ENCODE measurements at places on chromosomes 12 and 14.

- no peak for DNase-seq
Measured at GRCh38 chr14:37437490-37437889, 157.6 kb downstream of the FOXA1 start.

DNA sequence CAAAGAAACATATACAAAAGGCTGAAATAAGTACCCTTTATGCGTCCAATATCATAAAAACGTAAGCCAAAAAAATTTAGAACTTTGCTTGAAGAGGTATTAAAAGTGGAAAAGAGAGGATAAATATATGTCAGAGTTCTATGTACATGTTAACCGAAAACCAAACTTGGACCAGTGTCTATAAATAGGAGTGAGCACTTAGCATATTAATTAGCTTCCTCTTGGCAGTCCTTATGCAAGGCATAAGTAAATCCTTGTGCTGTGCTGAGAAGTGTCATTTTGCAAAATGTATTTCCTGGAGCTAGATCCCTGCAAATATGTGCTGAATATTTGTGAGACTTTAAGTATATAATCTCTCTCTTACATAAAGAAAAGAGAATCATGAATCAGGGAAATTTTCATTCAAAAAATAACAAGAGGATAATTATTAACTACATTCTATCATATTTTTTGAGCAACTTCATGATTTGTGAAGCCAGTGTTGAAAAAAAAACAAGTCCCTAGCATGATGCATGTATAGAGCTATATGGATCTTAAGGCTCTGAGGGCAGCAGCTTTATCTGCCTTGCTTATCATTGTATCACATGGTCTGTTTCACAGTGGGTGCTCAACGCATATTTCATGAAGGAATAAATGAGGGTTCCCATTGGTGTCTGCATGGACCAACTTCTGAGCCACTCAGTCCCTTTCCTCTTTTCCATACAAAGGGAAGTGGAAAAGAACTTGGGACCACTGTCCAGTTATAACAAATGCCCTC, 326.1 kb downstream of the PDZRN4 start:
- DNase-seq, result no peak

- peak; percentile 20 for DNase-seq
Measured at GRCh38 chr14:106586098-106586704, 1059.8 kb downstream of the TMEM121 start.

DNA sequence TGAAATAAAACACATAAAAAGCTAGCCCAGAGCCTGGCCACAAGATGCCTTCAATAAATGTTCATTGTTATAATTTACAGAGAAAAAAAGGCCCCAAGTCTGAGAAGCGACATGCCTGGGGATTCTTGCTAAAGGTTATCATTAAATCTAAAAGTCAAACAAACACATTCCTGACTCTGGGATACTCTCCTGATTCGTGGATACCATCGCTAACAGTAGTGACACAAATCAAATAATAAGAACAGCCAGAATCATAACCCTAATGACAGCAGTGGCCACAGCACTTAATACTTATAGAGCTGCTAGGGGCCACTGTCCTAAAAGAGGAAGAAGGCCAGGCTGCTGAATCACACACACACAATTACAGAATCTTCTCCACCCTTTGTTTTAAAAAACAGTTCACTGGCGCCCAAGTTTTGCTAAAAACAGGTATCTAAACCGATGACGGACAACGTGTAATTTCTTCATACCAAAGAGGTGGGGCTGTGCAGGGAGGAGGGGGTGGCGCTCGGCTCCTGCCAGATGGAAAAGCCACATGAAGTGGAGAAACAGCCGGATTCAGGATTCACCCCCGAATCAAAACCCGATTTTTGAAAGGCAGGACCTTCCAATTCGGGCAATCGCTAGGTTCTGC, 1.2 kb downstream of the CLIP1 start:
- DNase-seq, result no peak

DNA sequence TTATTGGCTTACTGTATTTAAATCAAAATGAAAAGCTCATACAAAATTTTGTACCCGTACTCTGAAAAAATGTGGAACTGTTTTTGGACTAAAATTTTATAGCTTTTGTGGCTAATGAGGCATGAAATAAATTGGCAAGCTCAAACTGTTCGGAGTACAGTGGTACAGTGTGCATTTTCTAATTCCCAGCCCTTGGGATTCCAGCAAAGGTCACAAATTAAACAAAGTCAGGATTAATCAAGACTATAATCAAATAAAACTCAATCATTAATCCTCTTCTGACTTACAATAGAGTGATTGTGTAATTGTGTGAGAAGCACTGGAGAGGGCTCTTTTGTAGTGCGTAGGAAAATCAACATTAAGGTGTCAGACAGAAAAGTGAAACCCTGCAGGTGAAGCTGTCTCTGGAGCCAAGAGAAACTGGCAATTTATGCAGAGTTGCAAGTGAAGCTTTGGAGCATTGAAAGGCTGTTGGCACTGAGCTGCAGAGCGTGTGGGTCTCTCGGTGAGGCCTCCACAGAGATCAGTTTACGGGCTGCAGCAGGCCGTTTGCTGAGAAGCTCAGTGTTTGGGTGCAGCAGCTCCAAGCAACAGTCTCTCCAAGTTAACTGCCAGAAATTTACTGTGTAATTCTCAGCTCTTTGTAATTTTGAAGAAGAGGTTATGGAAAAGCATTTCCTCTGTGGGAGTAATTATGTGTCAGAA, 275.9 kb downstream of the FBXL14 start:
- no peak for DNase-seq

DNA sequence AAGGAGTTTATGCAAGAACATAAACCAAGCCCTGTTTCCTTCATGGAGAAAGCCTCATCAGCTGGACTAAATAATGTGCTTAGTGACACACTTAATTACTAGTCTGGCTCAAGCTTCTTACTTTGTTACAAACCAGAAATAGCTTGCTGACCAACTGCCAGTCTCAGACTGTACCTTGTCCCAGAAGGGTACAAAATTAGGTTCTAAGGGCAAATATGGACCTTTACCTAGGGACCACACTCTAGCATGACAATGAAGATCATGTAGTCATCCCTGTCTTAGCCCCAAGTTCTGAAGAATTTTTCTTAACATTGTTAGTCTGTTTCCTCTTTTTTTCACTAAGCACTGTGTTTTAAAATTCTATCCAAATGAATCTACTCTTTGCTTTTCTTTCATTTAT, 2.2 kb downstream of the AMN1 start:
- no peak for DNase-seq

DNA sequence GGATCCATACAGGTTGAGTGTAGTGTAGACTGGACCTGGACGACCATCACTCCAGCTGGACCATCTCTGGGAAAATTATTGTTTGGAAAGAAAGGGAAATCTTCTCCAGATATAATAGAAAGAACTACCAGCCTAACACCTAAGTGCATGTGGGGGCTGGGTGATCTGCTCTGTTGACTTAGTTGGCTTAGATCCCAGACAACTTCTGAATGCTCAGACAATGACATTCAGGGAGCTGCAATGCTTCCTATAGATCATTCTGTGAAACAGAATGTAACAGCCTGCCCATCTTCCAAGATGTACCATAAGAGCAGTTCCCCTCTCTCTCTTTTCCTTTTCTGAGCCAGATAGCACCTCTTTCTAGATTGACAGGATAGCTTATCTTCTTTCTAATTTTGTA, 572.8 kb upstream of the STXBP6 start:
- DNase-seq, result no peak

GRCh38 chr14:22545842-22546721, 42.9 kb downstream of the DAD1 start:
- no peak for DNase-seq

- no peak for DNase-seq
Measured at GRCh38 chr12:1837541-1838204, 17.3 kb downstream of the LRTM2 start.

GRCh38 chr12:20319366-20319765, 49.0 kb upstream of the PDE3A start:
- DNase-seq, result no peak

GRCh38 chr14:50064993-50065392, 51.4 kb downstream of the VCPKMT start:
- DNase-seq, result peak; percentile 72

DNA sequence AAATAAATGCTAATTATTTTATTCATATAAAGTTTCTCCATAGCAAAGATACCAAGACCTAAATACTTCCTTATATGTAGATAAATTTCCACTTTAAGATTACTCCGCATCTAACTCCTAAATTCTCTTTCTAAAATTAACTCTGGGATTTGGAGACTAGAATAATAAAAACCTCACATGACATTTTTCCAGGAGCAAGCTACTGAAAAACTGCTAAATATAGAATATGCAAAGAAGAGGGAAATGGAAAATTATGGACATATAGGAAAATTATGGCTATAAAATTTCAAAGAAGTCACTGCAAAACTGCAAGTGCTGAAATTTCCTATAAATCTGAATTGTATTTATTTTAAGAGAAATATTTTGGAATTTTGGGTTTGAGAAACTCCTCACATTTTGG, 186.2 kb downstream of the DUSP6 start:
- no peak for DNase-seq

DNA sequence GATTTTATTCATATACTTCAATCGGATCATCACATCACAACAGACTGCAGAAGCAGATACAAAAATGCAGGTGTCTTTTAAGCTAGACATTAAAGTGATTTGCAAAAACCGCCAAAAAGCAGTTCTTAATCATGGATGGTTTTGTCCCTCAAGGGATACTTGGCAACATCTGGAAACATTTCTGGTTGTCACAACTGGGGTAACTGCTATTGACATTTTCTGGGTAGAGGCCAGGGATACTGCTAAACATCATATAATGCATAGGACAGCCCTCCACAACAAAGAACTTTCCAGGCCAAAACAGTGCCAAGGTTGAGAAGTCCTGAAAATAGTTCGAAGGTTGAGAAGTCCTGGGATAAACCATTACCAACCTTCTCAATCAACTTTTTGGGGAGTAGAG, 101.8 kb upstream of the BBS10 start:
- DNase-seq, result no peak

- no peak for DNase-seq
Measured at GRCh38 chr14:62420847-62421246, 624.4 kb downstream of the KCNH5 start.

GRCh38 chr12:32493282-32493681, 93.9 kb downstream of the FGD4 start:
- no peak for DNase-seq

DNA sequence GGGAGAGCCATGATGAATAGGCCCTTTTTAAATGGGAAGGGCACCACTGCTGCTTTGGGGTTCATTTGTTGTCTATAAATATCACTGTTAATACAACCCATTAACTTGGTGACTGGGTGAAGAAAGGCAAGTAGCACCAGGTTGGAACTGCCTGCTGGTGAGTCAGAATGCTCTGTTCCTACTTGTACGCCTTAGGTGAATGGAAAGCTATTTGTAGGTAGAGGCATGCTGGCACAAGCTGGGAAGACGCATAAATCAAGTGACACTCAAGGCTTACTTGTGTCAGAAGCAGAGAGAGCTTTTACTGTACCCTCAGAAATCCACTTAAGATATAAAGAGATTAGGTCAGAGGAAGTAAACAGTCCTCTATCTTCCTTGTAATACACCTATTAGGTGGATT, 142.5 kb downstream of the TMX1 start:
- no peak for DNase-seq

GRCh38 chr12:131089531-131090273, 136.0 kb downstream of the ADGRD1 start:
- no peak for DNase-seq

GRCh38 chr12:45128637-45129036, 77.7 kb upstream of the DBX2 start:
- no peak for DNase-seq

- DNase-seq, result no peak
Measured at GRCh38 chr12:120800665-120801064, 75.0 kb downstream of the ACADS start.

- no peak for DNase-seq
Measured at GRCh38 chr14:25848601-25849000, 749.2 kb downstream of the NOVA1 start.

GRCh38 chr12:84507956-84508850, 404.4 kb downstream of the SLC6A15 start:
- DNase-seq, result no peak

- DNase-seq, result no peak
Measured at GRCh38 chr14:56059054-56059453, 59.2 kb upstream of the PELI2 start.

- no peak for DNase-seq
Measured at GRCh38 chr12:41968599-41968998, 176.1 kb downstream of the GXYLT1 start.

- DNase-seq, result no peak
Measured at GRCh38 chr14:56487090-56487667, 92.4 kb upstream of the TMEM260 start.

- DNase-seq, result no peak
Measured at GRCh38 chr14:33612197-33612505, 338.7 kb downstream of the EGLN3 start.

DNA sequence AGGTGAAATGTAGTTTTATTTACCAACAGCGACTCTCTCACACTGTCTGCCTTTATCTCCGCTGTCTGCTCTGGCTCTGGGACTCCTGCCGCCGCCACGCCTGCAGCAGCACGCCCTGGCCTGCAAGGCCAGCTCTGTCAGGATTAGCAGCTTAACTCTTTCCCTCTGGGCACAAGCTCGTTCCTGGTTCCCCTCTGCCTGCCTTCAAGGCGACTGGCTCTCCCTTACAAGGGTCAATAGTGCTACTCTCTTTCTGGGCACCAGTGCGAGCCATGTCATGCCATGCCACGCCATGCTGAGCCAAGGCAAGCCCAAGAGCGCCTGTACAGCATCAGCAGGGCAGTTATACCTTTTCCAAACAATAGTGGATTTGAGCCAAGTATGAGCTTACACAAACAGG, 3.6 kb upstream of the CLEC2B start:
- no peak for DNase-seq

DNA sequence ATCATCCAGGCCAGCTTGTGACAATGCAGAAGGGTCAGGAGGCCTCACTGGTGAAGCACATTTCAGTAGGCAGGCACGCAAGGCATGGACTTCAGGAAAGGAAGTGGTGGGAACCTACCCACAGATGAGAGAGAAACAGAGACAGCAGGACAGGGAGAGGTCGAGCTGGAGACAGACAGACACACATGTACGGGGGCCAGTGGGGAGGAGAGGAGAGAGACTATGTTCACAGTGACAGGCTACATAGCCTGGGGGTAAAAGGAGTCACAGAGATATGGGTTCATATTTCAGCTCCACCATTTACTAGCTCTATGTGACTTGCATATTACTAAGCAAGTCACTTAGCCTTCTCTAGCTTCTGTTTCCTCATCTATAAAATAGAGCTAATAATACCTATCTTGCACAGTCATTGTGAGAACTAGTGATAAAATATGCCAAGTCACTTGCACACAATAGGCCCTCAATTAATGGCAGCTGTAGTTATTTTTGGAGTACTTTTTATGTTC, 91.1 kb upstream of the FUT8 start:
- peak; percentile 76 for DNase-seq

GRCh38 chr12:26401874-26402273, 206.5 kb downstream of the SSPN start:
- DNase-seq, result no peak

- peak; percentile 67 for DNase-seq
Measured at GRCh38 chr12:12803186-12803585, 10.0 kb upstream of the DDX47 start.

- DNase-seq, result no peak
Measured at GRCh38 chr14:55351111-55351510, 60.5 kb downstream of the ATG14 start.

- no peak for DNase-seq
Measured at GRCh38 chr12:115209230-115209629, 525.3 kb upstream of the TBX3 start.

GRCh38 chr14:92964124-92965109, 41.5 kb downstream of the CHGA start:
- DNase-seq, result no peak
